ENCODE measurements at places on chromosomes 1 and 21.

GRCh38 chr1:45569571-45569961, 14.3 kb upstream of the NASP start:
- DNase-seq = no peak

- DNase-seq = no peak
Measured at GRCh38 chr21:26945916-26946675, 20.8 kb downstream of the ADAMTS5 start.

DNA sequence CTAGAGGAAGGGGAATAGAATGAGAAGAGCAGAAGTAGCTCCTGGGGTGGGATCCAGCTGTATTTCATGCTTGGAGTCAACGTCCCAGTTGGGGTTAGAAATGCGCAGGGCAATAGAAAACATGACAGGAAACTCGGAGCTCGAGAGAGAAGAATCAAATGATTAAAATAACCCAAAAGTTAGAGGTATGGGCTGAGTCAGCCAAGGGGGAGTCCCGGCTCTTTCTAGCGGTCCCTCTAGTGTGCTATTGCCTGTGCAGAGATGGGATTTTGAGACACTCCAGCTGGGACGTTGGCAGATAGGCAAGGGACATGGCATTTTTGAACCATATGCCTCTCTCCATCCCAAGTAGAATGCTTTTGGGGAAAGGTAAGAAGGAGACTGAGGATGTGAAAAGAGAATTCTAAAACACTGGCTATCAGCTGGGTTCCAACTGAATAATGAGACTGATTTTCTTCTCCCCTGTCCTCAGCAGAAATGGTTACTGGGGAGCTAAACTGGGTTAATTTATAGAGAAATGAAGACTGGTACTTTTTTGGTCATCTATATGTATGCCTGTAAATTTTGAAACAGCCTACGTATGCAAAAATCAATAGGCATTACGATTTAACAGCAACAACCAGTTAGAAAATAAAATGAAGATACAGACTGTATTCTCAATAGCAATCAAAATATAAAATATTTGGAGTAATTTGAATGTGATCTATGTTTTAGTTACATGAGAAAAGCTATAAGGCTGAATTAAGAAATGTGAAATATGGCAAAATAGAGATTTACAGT, 7.0 kb upstream of the VPS26C start:
- DNase-seq = no peak

DNA sequence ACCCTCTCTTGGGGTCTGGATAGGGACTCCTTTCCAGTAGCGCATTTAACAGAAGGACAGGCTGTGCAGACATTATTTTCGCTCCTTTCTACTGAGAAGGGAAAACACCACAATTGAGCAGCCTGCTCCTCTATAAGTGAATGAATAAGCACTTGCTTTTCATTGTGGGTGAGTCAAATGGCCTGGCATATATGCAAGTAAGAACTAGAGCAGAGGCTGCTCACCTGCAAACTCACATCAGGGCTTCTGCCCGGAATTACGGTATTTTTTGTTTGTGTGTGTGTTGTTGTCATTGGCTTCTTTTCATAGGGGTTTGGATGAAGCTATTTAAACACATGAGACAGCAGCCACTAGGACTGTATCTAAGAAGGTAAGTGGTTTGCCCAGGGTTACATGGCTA, 200.1 kb upstream of the CAMK1G start:
- no peak for DNase-seq

DNA sequence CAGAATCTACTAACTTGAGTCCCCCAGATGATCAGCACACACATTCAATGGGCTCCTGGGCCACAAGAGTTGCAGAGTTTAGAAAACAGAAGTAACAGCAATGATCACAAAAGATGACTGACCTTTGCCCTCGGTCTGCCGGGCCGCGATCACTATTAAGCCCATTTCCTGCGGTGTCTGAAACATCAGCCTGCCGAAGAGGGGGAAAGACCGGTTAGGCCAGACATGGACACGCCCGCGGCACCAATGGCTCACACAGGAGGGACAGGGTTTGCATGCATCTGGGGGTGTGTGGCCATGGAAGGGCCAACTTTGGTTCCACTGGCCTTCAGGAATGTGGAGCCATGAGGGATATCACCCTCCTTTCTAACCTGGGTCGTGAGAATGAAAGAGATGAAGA, 68.2 kb downstream of the SIM2 start:
- DNase-seq = no peak

GRCh38 chr1:37478890-37479254, 4.5 kb downstream of the ZC3H12A start:
- no peak for DNase-seq

DNA sequence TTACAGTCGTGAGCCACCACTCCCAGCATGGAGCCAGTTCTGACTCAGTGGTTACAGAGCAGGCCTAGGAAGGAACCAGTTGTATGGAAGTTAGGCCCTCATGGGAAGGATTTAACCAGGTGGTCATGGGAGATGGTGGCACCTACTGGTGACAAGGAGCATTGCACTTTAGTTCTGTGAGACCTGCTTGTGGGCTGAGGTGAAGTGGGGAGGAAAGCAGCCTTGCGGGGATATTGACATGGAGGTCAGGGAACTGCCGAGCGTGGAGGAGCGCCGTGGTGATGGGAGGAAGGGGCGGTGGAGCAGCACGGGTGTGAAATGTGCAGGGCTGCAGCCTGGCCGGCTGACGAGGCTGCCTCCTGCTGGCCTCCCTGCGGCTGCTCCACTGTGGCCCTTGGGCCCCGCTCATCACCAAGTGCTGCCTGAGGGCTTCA, 100.4 kb downstream of the GALNT2 start:
- DNase-seq = no peak

- no peak for DNase-seq
Measured at GRCh38 chr1:21935393-21935804, 1.7 kb downstream of the HSPG2 start.

DNA sequence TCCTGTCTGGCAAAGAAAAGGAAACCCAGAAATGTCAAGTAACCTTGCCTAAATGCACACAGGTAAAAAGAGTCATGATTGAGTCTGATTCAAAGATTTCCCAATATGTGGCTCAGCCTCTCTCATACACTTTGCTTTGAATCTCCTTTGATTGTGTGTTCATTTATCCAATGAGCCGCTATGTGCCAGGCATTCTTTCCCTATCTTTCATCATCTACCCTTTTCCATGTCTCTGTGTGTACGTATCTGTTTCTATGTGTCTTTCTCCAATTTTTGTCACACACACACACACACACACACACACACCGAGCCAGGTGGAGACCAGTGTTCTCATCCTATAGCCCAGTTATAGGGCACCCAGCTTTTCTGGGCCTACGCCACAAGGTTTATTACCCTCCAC, 35.7 kb upstream of the BCL9 start:
- DNase-seq = no peak

DNA sequence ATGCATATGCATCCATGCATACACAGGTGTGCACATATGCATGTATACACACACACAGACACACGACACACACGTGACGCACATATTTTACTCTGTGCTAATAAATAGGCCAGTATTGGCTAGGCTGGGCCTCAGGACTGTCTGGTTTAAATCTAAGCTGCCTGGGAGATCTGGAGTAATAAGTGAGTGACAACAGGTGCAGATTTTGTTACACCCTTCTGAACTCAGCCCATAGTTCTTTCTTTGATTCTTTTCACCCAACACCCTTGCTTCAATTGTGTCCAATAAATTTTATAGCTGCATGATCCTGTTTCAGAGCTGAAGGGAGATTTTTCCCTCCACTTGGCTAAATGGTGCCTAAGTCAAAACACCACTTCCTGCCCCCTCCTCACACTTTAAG, 132.8 kb downstream of the FGGY start:
- DNase-seq = no peak

- no peak for DNase-seq
Measured at GRCh38 chr1:115400891-115401290, 62.8 kb upstream of the NGF start.

- DNase-seq = no peak
Measured at GRCh38 chr1:202964791-202965410, 2.2 kb downstream of the CYB5R1 start.

DNA sequence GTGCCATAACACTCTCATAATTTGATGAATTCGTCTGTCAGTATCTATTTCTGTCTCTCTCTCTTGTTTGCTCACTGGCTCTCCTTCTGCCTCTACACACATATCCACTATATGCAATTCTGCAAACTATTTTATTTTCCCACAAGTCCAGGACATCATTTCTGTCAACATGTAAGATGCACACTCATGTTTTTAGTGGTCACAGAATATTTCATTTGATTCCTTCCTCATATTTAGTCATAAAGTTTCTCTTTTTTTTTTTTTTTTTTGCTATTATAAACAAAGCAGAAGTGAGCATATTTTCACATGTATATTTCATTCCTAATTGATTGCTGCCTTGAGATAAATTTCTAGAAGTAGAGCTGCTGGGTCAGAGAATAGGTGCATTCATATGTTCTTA, 165.3 kb downstream of the PGBD5 start:
- no peak for DNase-seq

DNA sequence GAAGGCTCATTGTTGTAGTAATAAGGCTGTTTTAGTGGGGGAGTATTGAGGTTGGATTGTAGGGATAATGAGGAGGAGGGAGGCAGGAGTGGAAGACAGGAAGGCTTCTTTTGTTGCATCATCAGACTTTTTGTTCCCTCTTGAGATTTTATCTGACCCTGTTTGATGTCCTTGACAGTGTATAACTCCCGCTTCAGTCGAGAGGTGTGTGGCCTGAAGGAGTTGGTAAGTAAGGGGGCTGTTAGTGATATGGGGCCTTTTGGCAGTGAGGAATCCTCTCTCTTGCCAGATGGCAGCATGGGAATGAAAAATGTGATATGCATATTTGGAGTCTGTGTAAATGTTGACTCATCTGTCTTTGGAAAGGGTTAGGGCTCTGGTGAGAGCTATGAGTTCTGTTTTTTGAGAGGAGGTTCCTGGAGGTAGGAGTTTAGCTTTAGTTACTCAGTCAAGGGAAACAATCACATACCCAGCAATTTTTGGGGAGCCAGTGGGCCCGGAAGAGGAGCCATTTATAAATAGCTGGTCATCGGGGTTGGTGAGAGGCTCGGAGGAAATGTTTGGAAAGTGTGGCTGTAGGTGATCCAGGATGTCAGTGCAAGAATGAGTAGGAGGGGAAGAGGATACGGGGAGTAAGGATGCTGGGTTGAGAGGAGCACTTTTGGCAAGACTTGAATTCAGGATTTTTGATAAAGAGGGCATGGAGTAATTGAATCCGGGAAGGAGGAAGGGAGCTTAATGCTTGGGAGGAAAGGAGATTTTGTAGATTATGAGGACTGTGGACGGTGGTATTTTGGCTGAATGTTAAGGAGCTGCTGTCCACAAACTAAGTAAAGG, 136.7 kb upstream of the ETV3 start:
- no peak for DNase-seq

- DNase-seq = no peak
Measured at GRCh38 chr1:173467426-173467825, 9.7 kb upstream of the PRDX6 start.

GRCh38 chr1:221405146-221405545, 336.7 kb downstream of the DUSP10 start:
- no peak for DNase-seq

GRCh38 chr1:165114022-165114888, 242.3 kb downstream of the LMX1A start:
- DNase-seq = no peak

DNA sequence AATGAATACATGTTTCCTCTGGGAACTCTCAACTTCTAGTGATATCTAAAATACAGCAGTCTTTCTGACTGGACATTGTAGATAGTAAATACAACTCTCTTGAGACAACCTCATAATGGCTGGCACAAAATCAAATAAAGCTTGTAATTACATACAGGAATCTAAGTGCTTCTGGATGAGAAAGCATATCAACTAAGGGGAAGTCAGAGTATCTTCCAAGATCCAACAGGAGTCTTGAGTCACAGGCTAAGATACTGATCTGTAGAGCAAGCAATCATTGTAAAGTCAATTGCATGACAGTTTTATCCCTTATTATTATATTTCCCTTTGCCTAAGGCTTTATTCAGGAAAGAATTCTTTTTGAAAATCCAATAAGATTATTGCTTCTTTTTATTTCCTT, 249.9 kb downstream of the LRRIQ3 start:
- DNase-seq = no peak

DNA sequence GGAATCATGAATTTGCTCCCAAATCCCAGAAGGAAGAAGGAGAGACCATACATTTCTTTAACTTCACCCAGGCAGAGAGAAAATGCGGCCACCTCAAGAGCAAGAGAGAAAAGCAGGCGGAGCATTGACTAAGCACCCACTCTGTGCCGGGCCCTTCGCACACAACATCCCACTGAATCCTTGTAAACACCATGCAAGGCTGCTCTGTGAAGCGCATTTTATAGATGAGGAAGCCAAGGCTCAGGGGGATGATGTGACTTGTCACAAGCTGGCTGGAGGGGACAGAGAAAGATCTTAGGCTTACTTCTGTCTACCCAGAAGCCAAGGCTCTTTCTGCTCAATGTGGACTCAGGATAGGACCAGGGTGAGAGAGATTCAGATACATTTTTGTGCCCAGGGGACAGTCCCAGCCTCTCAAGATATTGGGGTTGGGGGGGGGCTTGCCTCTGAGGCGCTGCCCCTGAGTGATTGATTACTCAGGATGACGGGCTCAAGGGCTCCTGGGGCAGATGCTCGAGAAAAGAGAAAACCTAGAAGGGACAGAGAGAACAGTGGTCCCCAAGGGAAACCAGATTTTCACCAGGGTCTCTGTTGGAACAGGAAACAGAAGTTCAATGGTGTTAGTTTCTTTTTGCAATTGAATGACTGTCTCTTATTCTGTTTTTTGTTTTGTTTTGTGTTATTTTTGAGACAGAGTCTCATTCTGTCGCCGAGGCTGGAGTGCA, 19.5 kb downstream of the PADI2 start:
- DNase-seq = no peak

DNA sequence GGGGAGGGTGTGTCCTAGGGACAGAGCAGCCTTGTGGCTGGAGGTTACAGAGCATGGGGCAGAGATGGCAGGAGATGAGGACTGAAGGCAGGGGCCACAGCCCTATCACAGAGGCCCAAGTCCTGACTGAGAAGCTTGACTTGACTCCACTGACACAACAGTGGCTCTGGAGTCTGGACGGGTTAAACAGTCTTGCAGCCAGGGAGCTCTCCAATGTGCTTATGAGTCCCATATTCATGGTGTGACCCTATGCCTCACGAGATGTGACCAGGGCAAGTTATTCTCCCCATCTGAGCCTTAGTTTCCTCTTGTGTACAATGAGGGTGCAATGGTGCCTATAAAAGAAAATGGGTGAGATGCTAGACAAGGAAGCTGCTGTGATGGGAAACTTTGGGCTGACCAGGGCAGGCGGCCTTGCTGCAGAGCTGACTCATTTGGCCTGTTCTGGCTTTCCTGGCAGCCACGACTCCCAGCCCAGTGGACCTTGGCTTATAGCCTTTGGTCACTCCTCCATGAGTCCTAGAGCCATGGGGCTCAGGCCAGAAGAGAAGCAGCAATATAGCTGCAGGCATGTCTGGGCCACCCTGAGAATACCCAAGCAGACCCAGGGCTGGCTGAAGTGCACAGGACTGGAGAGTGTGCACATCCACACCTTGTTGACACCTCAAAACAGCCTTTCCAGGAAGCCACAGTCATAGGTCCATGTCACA, 2.8 kb upstream of the TTC22 start:
- DNase-seq = no peak

- DNase-seq = no peak
Measured at GRCh38 chr21:21907271-21907670, 909.1 kb downstream of the NCAM2 start.
